ENCODE measurements at places on chromosomes 3 and 15. TPM values are rescaled to one million over a fixed set of nuclear protein-coding genes. Genes with fewer than 3 reads are reported as not detected.

CDCP1 gene
- 14.6 TPM for total RNA-seq

DRD3 gene
- total RNA-seq, result 0.11 TPM

OIP5 gene
- total RNA-seq, result 30.4 TPM

GCSAM gene
- total RNA-seq, result not detected

TMEM212 gene
- not detected for total RNA-seq

XYLB gene
- 4.1 TPM for total RNA-seq

SPINK8 gene
- not detected for total RNA-seq

NEK10 gene
- 1.4 TPM for total RNA-seq

ROPN1 gene
- total RNA-seq, result not detected

HYAL2 gene
- 65.6 TPM for total RNA-seq

BCL2A1 gene
- total RNA-seq, result 0.25 TPM

- no peak overlapping the region for H3K4me3 ChIP-seq
- DNase-seq, result peak; percentile 63
- H3K27me3 ChIP-seq, result no peaks in the 10 kb centered on the region
- peaks cover 38% of the 10 kb centered on the region for H3K36me3 ChIP-seq
These were observed 1560.4 kb downstream of the OTOL1 start for GRCh38 chr3:163056874-163057497.

- H3K4me3 ChIP-seq, result no peak overlapping the region
- H3K27me3 ChIP-seq, result no peaks in the 10 kb centered on the region
- no peaks in the 10 kb centered on the region for H3K36me3 ChIP-seq
- H3K4me1 ChIP-seq, result peaks cover 4% of the 10 kb centered on the region
- no peak for DNase-seq
- no peak overlapping the region for H3K27ac ChIP-seq
These were observed 7.9 kb downstream of the SECISBP2L start for GRCh38 chr15:49038382-49038781.

DNA sequence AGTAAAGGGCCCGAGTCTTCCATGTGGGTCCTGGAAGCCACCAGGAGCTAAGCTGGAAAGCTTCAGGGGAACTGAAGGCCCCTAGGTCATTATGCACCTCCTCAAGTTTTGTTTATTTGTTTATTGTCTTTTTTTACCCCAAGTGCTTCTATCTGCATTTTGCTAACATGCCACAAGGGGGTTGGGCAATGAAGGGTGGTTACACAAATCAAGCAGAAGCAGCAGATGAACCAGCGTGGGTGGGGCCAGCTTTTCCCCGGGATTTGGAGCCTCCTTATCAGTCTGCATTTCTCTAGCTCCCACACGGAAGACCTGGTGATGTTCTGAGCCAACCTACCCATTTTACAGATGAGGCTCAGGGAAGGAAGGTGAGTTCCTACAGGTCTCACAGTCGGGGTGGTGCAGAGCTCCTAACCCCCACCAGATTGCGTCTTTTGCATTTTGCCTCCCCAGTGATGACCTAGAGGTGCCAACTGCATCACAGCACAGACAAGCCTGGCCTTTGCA, 16.8 kb downstream of the TMC3 start:
- no peak overlapping the region for H3K27ac ChIP-seq
- no peak for DNase-seq
- no peaks in the 10 kb centered on the region for H3K36me3 ChIP-seq

DNA sequence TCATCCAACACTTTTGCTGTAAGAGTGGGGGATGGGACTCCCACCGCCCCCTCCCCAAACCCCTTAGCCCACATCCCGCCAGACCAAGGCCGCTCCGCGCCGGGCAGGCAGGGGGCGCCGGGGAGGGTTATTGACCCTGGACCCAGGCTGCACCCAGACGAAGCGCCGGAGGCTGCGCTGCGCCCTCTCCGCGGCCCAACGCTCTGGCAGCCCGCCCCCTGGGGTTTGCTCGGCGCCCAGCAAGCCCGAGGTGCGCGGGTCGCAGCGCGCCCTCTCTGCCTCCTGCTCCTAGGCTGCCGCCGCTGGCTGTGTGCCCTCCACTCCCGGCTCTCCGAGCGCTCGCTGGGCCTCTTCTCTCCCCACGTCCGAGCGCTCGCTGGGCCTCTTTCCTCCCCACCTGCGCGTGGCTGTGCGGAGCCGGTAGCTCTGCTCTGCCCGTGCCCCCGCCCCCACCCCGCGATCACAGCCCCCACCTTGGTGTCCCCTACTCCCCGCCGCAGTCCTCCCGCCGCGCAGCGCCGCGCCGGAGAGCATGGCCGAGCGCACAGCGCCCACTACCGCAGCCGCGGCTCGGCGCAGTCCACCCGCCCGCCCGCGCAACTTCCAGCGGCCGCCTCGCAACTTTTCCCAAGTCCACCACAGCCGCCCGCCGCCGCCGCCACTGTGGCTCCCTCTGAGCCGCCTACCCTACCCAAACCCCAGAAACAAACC, 1.2 kb downstream of the MECOM start:
- peak; percentile 90 for DNase-seq
- peak overlapping the region; percentile 86 for H3K4me3 ChIP-seq
- peaks cover 87% of the 10 kb centered on the region for H3K27me3 ChIP-seq
- no peaks in the 10 kb centered on the region for H3K36me3 ChIP-seq
- peak overlapping the region; percentile 44 for H3K27ac ChIP-seq

DNA sequence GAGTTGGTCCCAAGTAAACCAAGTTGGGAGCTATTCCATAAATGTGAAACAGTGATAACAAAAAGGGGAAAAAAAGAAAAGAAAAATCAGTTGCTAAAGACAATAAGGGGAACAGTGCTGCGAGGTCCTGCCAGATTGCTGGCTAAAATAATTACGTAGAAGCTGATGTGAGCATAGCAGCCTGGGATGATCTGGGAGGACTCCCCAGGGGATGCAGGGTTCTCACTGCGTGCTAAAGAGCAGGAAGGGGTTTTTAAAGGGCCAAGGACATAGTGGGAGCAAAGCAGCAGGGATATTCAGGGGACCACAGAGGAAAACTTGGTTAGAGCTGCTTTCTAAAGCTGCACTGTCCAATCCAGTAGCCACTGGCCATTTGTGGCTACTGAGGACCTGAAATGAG, 133.0 kb upstream of the UMPS start:
- no peak overlapping the region for H3K27ac ChIP-seq
- H3K27me3 ChIP-seq, result no peaks in the 10 kb centered on the region
- DNase-seq, result no peak
- no peaks in the 10 kb centered on the region for H3K36me3 ChIP-seq

DNA sequence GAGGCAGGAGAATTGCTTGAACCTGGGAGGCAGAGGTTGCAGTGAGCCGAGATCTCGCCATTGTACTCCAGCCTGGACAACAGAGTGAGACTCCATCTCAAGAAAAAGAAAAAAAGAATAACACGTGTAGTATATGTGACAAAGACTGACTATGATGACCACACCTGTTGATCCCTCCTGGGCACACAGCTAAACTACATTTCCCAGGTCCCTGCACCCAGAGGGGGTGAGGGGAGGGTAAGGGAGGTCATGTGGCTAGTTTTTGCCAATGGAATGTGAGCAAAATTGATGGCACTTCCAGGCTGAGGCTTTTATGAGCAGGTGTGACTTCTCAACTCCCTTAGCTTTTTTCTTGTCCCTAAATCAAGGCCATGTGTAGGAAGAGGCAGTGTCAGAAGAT, 58.2 kb downstream of the KLHL6 start:
- H3K27me3 ChIP-seq, result peaks cover 4% of the 10 kb centered on the region
- H3K4me1 ChIP-seq, result peaks cover 10% of the 10 kb centered on the region
- H3K36me3 ChIP-seq, result no peaks in the 10 kb centered on the region
- no peak overlapping the region for H3K27ac ChIP-seq

DNA sequence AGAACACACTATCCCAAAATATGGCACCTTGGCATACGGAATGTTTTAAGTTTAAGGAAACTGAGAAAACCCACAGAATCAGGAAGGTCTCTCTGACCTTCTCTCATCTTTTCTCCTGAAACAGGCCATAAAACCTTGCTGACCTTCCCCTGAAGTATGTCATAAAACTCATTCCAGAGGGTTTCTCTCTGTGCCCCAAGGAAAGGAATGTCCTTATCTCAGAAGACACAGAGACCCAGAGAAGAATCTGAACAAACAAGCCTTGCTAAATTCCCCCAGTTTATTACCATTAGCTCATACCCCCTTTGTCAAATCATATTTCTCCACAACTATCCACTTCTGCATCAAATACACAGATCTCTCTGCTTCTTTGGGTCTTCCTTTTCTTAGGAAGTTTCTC, 603.1 kb downstream of the MCTP2 start:
- DNase-seq, result no peak
- no peak overlapping the region for H3K4me3 ChIP-seq
- H3K4me1 ChIP-seq, result peaks cover 4% of the 10 kb centered on the region
- H3K36me3 ChIP-seq, result peaks cover 5% of the 10 kb centered on the region

GRCh38 chr3:136678981-136679380, 73.2 kb downstream of the STAG1 start:
- no peak overlapping the region for H3K4me3 ChIP-seq
- no peak for DNase-seq
- no peaks in the 10 kb centered on the region for H3K27me3 ChIP-seq
- H3K36me3 ChIP-seq, result no peaks in the 10 kb centered on the region

DNA sequence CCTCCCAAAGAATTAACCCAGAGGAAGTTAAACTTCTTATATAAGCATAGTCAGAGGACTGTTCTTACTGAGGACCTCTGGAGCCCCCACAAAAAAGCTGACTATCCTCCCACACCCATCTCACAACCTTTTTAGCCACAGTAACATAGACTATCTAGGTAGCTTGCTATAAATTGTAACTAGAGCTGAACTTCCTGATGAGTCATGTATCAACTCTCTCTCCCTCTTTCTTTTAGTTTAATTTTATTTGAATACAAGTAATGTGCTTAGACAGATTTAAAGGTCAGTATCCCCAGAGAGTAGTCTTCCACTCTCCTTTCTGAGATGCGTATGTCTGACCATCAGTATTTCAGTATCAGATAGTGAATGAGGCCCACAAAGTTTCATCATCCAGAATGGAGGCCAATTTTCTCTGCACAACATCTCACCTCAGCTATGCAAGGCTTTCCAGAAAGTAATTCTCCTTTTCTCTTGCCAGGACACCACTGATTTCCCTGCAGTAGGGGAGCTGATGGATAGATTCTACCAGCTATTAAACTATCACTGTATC, 104.0 kb upstream of the MYRIP start:
- H3K4me3 ChIP-seq, result no peak overlapping the region
- no peaks in the 10 kb centered on the region for H3K4me1 ChIP-seq
- H3K27me3 ChIP-seq, result no peaks in the 10 kb centered on the region
- H3K36me3 ChIP-seq, result no peaks in the 10 kb centered on the region

GRCh38 chr15:59722476-59722875, 33.4 kb upstream of the BNIP2 start:
- H3K4me3 ChIP-seq, result no peak overlapping the region
- no peaks in the 10 kb centered on the region for H3K27me3 ChIP-seq
- H3K27ac ChIP-seq, result no peak overlapping the region
- no peaks in the 10 kb centered on the region for H3K4me1 ChIP-seq

DNA sequence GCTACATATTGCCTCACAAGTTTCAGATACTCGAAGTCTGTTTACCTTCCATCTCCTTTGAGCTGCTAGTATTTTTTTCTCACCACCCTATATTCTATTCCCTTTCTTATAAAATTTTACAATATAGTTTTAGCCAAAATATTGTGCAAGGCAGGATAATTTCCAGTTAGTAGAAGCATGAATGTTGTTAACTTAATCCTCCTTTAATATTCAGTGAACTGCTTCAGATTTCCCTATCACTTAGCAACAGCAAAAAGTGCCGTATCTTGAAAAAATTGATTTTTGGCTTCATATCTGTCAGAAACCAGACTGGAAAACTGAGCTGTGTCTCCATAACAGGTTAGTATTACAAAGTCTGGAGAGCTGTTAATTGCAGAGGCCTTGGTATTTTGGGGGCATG, 24.0 kb downstream of the PLSCR4 start:
- H3K4me1 ChIP-seq, result peaks cover 29% of the 10 kb centered on the region

GRCh38 chr3:149299938-149300801, 33.3 kb downstream of the TM4SF18 start:
- DNase-seq, result no peak
- no peaks in the 10 kb centered on the region for H3K36me3 ChIP-seq
- peaks cover 21% of the 10 kb centered on the region for H3K4me1 ChIP-seq
- H3K27me3 ChIP-seq, result no peaks in the 10 kb centered on the region

DNA sequence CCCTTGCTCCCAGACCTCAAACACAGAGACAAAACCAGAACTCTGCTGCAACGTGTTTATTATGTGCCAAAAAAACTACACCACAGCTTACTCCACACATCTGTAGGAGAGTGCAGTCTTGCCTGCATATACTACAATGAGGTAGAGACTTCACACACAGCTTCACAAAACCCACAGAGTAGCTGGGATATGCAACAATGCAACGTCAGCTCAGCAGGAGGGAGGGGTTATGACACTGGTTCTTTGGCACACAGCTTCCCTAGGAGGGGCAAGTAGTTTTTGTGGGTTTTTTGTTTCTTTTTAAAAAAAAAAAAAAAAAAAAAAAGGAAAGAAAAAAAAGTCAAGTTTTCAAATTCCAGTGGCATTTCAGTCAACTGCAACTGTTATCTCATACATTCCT, 2.9 kb upstream of the RPS17 start:
- peaks cover 19% of the 10 kb centered on the region for H3K36me3 ChIP-seq
- no peak overlapping the region for H3K4me3 ChIP-seq
- H3K27ac ChIP-seq, result no peak overlapping the region
- DNase-seq, result no peak

DNA sequence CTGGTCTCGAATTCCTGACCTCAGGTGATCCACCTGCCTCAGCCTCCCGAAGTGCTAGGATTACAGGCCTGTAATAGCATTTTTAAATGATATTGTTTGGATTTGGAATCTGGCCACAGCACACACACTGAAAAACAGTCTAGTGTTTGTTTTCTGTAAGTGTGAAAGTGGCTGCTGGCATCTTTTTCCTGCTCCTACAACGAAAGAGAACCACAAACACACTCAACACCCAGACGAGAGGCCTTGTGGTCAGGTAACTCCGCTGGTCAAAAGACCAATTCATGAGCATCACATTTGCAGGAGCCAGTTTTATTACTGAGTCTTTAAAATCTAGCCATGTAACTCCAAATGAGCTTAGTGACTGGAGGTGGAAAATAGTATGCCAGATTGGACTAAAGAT, 50.2 kb downstream of the IMPG2 start:
- no peaks in the 10 kb centered on the region for H3K36me3 ChIP-seq
- H3K4me3 ChIP-seq, result no peak overlapping the region
- no peak overlapping the region for H3K27ac ChIP-seq
- peaks cover 9% of the 10 kb centered on the region for H3K4me1 ChIP-seq

DNA sequence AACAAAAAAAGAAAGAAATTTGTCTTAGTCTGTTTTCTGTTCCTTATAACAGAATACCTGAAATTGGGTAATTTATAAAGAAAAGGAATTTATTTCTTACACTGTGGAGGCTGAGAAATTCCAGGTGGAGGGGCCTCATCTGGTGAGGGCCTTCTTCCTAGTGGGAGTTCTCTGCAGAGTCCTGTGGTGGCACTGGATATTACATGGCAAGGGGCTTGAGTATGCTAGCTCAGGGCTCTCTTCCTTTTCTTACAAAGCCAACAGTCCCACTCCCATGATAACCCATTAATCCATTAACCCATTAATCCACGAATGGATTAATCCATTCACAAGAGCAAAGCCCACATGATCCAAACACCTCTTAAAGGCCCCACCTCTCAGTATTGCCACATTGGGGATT, 2.9 kb upstream of the SATB1 start:
- H3K4me1 ChIP-seq, result peaks cover 33% of the 10 kb centered on the region
- no peak overlapping the region for H3K4me3 ChIP-seq
- H3K27ac ChIP-seq, result no peak overlapping the region
- DNase-seq, result no peak
- no peaks in the 10 kb centered on the region for H3K36me3 ChIP-seq
